Activated T-helper 1 cell treated with Interleukin-2 at 50 U/mL for 16 hours (primary cell): ENCODE measurements at places on chromosomes 16 and 17.

- no peak for DNase-seq
Measured at GRCh38 chr17:43126911-43127290, 1.7 kb upstream of the BRCA1 start.

DNA sequence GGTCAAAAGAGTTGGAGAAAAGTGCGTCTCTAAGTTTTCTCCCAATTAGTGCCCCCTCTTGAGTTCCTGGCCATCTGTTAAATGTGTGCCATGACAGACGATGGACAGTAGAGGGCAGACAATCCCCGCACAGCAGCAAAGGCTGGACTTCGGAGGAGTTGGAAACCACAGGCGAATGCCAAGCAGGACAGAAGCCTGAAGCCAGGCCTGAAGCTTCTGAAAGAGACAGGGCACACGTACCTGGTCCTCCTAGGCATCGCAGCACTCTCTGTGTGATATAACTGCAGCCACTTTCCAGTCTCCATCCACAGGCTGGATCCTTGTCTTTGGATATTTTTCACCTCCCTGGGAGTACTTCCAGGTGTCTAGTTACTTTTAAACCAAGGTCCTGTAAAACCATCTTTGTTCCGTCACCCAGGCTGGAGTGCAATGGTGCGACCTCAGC is 14.5 kb downstream of the C17orf100 start:
- no peak for DNase-seq

DNA sequence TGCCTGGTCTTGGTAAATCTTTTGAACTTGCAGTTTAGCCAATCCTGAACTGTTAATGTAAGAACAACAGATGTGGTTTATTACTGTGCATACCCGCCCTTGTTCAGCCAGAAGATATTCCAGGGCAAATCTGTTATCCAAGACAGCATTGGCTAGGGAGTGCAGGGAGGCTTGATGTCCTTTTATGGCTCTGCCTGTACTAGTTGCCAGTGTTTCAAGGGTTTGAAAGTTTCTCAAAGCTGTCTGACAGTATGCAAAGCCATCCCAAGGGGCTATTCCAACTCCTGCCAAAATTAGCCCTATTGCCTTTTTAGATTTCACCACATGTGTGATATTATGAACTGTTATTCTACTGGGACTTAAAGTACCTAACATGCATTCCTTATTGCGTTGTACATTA is 30.1 kb downstream of the LCMT1 start:
- DNase-seq = no peak

DNA sequence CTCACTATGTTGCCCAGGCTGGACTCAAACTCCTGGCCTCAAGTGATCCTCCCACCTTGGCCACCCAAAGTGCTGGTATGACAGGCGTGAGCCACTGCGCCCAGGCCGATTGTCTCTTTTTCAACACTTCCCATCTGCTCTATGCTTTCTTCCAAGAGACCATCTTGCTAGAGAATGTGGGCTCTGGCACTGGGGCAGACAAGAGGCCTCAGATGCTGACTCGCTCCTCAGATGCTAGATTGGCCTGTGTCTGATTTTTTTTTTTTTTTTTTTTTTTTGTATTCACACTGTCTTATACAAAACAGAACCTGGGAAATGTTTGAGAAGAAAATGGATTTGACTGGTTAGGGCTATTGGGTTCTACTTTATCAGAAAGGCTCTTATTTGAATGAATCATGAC is 58.2 kb downstream of the CYB5D2 start:
- no peak for DNase-seq

DNA sequence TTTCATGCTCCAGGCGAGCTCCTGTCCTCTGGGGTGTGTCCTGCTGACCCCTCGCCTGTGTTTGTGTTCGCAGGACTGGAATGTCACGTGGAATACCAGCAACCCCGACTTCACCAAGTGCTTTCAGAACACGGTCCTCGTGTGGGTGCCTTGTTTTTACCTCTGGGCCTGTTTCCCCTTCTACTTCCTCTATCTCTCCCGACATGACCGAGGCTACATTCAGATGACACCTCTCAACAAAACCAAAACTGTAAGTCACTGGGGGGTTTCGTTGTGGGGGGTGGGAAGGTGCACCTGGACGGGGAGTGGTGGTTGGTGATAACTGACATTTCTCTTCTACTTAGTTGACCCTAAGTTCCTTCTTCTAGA is 58.3 kb downstream of the ABCC1 start:
- no peak for DNase-seq

- DNase-seq = peak; percentile 34
Measured at GRCh38 chr16:1772362-1772907, at the start of gene EME2. EME2 (plus strand) TSS chr16:1772810; CDS start chr16:1773228, 418 bp downstream.

- no peak for DNase-seq
Measured at GRCh38 chr16:23223368-23223767, 40.8 kb downstream of the SCNN1G start.

GRCh38 chr17:43014020-43014648 is 7.5 kb downstream of the IFI35 start:
- DNase-seq = no peak

DNA sequence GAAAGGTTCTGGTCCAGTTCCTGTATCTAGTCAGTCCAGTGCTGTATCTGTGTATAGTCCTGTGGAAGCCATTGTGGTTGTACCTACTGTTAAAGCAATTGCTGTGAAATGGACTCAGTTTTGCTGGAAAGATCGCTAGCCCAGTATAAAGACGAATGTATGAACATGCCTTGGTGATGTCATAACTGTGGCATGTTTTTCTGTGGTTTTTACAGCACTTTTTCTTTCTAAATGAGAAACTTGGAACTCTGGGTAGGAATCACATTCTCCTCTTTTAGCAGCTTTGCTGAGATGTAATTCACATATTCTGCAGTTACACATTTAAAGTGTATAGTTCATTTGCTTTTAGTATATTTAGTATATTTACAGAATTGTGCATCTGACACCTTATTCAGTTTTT is 58.1 kb downstream of the MAP2K4 start:
- no peak for DNase-seq

GRCh38 chr17:55533608-55534007 is 22.4 kb upstream of the SMIM36 start:
- no peak for DNase-seq

GRCh38 chr17:42111265-42111636 is 1.3 kb downstream of the DHX58 start:
- no peak for DNase-seq

- DNase-seq = no peak
Measured at GRCh38 chr17:9806699-9807098, 15.2 kb downstream of the GSG1L2 start.

- no peak for DNase-seq
Measured at GRCh38 chr17:59277031-59277430, 54.4 kb upstream of the YPEL2 start.

DNA sequence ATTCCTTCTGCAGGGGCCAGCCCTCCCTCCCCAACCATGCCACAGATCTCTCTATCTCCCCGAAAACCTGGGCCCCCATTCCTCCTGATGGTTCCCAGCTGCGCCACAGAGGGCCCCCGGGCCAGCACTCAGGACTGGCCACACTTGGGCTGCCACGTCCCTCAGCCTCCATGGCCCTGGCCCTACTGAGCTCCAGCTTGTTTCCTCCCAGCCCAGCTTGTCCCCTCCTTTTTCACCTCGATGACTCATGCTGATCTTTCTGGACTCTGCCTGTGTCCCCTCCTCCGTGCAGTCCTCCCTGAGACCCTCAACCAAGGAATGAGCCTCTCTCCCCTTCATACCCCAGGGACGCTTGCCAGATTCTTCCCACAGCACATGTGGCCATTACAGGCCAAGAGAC is 10.9 kb upstream of the FAM83G start:
- DNase-seq = no peak

- no peak for DNase-seq
Measured at GRCh38 chr16:78396046-78396445, 296.6 kb downstream of the WWOX start.

DNA sequence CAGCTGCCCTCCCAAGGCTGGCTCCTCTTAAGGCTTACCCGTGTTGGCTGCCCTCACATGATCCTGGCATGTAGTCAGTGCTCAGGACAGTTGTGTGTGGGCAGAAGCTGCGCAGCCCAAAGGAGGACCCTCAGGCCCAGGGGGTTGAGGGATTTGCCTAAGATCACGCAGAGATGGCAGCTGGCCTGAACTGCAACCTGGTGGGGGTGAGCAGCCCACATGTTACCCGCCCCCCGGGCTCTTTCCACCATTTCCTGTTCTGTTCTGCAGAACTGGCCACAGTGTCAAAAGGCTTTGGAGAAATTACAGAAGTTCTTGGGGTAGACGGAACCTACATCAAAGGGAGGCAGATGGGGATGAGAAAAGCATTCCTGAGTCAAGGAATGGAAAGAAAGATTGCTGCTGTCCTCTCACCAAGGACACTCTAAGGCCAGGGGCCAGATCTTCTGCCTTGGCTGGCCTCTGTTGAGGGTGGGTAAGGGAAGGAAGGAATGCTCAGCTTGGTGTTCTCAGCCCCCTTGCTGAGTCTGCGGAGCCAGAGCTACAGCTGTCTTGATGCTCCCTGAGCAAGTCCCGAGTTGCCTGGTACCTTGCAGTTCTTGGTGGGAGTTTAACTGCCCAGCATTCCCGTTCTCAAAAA is 53.0 kb downstream of the EPN2 start:
- no peak for DNase-seq

GRCh38 chr17:48611213-48611612 is 396 bp upstream of the HOXB7 start:
- no peak for DNase-seq

- no peak for DNase-seq
Measured at GRCh38 chr16:27436065-27436464, 34.1 kb downstream of the IL21R start.

- no peak for DNase-seq
Measured at GRCh38 chr17:59436900-59437299, 105.4 kb downstream of the YPEL2 start.

- no peak for DNase-seq
Measured at GRCh38 chr16:50718061-50718760, 23.7 kb upstream of the CYLD start.

- no peak for DNase-seq
Measured at GRCh38 chr16:66798161-66798560, 3.2 kb downstream of the TERB1 start.
